ENCODE measurements at places on chromosomes 13 and 19.

DNA sequence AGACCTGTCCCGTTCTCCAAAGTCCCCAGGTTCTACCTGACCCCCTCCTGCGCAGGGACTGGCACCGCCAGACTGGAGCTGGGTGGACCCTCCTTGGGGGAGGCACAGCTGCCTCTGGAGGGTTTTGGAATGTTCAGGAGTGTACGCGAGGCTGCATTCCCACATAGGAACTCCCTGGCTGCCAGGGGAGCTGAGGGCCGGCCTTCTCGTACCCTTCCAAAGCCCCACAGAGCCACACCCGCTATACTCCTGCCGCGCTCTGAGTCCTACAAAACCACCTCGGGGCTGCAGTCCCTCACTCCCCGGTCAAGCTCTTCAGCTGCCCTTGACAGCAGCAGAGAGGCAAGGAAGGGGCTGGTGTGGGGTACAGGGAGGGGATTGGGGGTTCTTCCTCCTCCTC is 484 bp upstream of the MUC16 start:
- no peak for DNase-seq

DNA sequence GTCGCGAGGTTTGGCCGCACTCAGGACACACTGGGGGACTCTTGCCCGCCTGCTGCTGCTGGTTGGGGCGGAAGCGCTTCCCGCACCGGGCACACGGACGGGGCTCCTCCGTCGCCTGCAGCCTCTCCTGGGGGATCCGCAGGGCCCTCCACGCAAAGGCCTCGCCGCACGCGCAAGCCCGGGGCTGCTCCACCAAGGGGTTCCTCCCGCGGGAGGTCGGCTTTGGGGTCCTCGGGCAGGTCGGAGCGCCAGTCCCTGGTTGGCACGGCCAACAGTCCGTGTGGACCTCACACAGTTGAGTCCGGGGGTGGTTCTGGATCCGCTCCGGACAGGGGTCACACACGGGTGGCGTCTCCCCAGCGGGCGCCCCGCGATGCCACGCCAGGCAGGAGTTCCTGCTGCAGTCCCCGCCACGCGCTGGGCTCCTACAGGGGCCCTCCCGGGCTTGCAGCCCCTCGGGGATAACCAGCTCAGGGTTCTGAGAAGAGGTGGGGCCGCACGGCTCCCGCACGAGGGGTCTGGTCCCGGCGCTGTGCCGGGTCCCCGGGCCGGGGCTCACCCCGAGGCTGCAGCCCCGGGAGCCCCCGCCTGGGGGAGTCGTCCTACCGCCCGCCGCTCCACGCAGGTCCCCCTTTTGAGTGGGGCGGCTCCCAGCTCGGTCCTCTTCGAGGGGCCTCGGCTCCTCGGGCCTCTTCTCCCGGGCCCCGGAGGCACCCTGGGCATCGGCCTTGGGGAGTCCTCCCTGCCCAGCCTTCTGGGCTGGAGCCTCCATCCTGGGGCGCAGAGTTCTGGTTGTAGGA is 6.2 kb upstream of the ZNF497 start:
- no peak for DNase-seq

DNA sequence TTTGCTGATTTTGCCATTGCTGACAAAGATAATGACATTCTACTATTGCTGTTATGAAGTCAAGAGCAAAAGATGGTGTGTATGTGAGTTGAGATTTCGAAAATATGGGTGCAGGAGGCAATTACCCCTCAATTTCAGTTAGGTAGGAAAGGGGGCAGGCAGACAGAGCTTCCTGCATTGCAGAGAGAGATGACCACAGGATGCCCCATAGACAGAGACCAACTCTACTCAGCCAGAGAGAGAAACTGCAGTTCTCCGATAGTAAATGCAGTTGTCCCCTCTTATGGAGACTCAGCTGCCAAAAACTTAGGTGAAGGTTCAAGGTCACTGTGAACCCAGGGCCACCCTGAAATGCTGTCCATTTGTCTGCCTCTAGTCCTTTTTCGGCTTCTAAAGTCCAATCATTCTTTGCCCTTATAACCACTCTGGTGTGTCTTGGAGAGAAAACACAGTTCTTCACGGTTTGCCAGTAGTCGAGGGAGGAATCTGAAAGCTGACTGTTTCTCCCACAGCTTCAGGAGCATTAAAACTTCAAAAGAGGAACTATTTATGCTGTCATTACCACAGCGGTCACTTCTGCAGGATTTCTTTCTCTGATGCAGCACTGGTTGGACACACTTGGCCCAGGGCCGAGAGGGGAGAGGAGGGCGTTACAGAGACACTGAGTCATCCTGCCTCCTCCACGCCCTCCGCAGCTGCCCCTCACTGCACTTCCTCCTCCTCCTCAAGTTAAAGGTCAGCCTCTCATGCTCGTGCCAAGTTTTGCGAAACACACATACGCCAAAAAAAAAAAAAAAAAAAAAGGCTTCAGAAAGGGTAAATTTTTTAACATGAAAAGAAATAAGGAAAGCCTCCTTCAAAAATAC is 264.3 kb downstream of the FOXO1 start:
- DNase-seq = no peak

DNA sequence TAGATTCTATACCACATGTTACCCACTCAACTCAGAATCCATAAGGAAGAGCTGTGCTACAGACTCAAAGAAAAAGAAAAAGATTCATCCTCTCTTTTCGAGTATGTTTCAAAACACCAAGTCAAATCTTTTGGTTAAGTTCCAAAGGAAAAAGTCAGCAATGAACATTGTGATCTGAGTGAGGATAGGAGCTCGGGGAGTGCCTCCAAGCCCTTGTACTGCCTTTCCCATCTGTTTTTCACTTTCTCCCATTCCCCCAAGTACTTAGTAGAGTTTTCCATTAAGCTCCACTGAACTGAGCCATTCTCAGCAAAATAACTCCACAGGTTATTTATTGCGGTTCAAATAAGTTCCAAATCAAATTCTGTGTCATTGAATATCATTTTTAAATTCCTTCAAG is 47.7 kb upstream of the MAB21L1 start:
- no peak for DNase-seq

GRCh38 chr19:15374796-15375440 is 4.7 kb downstream of the AKAP8 start:
- no peak for DNase-seq

- DNase-seq = no peak
Measured at GRCh38 chr13:26327940-26328725, 74.2 kb downstream of the CDK8 start.

DNA sequence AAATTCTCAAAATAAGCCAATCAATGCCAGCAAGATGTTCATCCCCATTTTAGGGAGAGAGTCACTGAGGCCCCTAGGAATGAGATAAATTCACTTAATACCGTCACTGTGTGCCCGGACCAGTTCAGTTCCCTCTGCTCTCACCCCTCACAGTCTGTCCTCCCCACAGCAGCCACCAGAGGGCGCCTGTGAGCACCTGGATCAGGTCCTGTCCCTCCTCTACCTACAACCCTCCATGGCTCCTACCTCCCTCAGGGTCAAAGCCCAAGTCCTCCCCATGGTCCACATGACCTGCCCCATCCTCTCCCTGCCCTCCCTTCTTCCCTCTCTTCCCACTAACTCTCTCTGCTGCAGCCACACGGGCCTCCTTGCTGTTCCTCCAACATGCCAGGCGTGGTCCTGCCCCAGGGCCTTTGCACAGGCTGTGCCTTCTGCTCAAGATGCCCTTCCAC is 42.0 kb upstream of the NFIC start:
- no peak for DNase-seq

DNA sequence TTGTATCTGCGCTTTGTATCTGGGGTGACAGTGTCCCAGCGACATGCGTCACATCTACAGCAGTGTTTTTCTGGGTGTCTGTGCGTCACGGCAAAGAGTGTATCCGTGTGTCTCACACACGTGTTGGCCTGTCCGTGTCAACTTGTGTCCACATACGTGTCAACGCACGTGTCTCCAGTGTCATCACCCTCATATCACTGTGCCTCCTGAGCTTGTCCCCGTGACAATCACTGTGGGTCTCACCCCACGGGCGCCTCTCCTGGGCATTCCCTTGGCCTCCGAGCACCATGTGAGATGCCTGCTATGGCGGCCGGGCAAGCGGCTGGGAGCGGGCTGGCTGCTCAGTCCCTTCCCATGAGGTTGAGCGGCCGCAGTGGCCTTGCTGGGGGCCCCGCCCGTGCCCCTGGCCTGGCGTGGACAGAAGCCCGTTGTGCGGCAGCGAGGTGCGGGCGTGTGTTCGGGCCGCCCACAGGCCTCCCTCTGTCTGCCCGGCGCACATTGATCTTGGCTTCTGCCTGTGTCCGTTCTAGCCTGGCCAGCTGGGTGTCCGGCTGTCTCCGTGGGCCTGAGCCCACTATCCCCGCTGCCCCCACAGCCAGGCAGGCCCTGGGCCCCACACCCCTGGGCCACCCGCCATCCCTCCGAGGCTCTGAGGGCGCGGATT is 6.4 kb downstream of the NFIX start:
- DNase-seq = no peak

GRCh38 chr13:49100637-49101570 is 119.2 kb upstream of the MLNR start:
- no peak for DNase-seq

- DNase-seq = no peak
Measured at GRCh38 chr19:35106291-35106583, 9.4 kb upstream of the FXYD3 start.

GRCh38 chr19:8938576-8938975 is 71.6 kb downstream of the MUC16 start:
- DNase-seq = no peak

- no peak for DNase-seq
Measured at GRCh38 chr19:16836115-16837034, 7.2 kb downstream of the SIN3B start.

DNA sequence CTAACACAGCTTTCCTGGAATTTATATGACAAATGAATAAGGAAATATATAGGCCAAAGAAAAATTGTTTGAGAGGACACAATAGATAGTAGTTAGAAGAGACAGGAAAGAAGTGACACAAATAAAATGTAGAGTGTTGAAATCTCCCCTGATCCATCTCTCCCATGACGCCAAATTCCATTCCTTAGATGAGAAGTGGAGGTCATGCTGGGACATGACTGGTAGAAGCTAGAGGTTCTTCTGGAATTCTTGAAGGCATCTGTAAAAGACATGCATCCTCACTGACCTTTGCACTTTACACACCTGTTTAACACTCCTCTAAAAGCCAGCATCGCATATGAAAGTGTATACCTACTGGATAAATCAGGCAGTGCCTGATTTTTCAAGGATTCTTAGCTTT is 67.8 kb downstream of the DGKH start:
- DNase-seq = no peak

DNA sequence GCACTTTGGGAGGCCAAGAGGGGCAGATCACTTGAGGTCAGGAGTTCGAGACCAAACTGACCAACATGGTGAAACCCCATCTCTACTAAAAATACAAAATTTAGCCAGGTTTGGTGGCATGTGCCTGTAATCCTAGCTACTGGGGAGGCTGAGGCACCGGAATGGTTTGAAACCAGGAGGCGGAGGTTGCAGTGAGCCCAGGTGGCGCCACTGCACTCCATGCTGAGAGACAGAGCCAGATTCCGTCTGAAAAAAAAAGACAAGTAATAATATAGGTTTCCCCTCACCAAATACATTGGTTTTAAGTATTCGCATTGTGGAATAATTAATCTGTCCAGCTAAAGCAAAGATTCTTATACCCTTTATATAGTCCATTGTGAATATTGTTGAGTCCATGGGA is 1544.6 kb downstream of the OLFM4 start:
- no peak for DNase-seq

GRCh38 chr13:114339857-114340534 is 25.7 kb downstream of the CHAMP1 start:
- DNase-seq = peak; percentile 86

DNA sequence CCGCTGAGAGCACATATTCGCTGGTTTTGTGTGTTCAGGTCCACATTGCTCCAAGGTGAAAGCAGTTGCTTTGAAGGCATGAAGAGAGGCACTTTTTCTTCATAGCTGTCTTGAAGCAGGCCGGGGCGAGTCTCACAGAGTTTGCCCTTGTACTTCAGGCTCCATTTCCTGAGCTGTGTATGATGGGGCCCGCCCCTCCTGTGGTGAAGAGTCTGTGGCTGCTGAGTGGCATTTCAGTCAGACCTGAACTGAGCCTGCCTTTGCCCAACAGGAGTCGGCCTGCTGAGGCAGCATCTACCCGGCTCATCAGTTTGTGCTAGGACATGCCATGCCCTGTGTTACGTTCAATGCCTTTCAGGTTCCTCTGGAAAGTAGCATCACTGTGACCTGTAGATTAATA is 44.4 kb upstream of the C1QTNF9 start:
- DNase-seq = peak; percentile 3

GRCh38 chr13:29562786-29563438 is 32.6 kb downstream of the SLC7A1 start:
- DNase-seq = no peak

- no peak for DNase-seq
Measured at GRCh38 chr13:102495663-102496062, 93.8 kb upstream of the FGF14 start.

DNA sequence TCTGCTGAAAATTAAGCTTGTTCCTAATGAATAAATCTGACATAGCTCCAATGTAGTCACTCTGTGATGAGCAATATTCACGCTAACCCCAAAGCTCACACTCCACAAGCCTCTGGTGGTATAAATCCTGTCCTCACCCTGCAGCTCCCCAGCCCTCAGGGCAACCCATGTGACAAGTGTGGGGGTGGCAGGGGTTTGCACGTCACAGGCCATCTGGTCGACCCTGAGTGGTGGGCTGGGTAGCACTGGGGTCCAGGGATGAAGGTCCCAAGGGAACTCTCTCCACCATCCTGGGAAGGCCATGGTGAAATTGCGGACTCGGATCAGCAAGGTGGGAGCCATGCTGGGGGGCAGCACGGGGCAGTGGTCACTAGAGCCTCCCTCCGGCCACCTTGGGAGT is 100.0 kb upstream of the SOX1 start:
- no peak for DNase-seq

DNA sequence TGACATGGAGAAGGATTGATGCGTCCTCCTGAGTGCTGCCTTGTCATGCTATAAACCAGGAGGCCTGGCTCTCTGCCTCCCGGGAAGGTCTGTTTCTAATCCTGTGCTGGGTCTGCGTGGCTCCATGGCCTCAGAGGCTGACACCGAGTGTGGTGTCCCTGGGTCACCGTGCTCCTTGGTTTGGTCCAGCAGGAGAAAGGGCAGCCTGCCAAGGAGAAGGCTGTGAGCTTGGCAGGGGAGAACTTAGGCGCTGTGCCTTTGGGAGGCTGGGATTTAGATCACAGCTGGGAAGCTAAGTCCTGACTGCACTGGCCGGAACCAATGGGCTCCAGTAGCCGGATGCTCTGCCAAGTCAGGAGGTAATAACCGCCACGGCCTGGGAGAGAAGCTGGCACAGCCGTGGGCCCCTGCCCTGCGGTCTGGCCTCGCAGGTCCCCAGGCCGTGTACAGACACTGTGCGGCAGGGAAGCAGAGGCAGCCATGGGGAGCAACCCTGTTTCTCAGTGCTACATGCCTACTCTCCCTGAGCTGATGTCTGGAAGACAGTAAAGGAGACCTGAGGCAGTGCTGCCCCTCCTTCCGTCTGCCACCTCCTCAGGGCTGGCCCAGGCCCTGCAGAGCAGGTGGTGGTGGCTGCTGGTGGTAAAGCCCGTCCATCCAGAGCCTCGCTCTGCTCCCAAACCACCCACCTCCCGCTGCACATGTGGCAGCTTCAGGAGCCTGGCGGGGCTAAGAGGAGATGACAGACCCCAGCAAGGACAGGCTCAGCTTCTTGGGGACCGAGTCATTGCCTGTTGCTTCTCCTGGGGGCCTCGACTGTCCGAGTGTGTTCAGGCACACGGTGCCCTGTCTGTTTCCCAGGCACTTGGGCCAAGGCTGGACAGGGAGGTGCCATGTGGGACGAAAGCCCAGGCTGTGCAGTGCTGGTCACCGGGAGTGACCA is 44.9 kb downstream of the C13orf46 start:
- peak; percentile 78 for DNase-seq

- DNase-seq = peak; percentile 48
Measured at GRCh38 chr19:15197275-15197941, 3.4 kb downstream of the NOTCH3 start.

GRCh38 chr13:60756306-60756705 is 359.3 kb downstream of the TDRD3 start:
- no peak for DNase-seq

Measured in DMS79 treated with DMSO at 0.1 percent for 48 hours (cell line).